Mesothelial cell of epicardium (in vitro differentiated cells): ENCODE measurements at places on chromosomes 3 and 15. TPM values are rescaled to one million over a fixed set of nuclear protein-coding genes. Genes with fewer than 3 reads are reported as not detected.

The GOLGA6A gene
- 0.20 to 0.94 TPM (median 0.29 TPM) in 3 replicates for total RNA-seq

The SEMA6D gene
- 52.0 to 58.3 TPM (median 54.3 TPM) in 3 replicates for total RNA-seq

The NECTIN3 gene
- 26.1 to 28.3 TPM (median 27.3 TPM) in 3 replicates for total RNA-seq

- H3K27ac ChIP-seq = no peak overlapping the region
- H3K36me3 ChIP-seq = no peaks in the 10 kb centered on the region
- DNase-seq = no peak
- H3K4me1 ChIP-seq = peaks cover 19% of the 10 kb centered on the region
Observed at GRCh38 chr3:142940000-142940399, 23.5 kb downstream of the PAQR9 start.

DNA sequence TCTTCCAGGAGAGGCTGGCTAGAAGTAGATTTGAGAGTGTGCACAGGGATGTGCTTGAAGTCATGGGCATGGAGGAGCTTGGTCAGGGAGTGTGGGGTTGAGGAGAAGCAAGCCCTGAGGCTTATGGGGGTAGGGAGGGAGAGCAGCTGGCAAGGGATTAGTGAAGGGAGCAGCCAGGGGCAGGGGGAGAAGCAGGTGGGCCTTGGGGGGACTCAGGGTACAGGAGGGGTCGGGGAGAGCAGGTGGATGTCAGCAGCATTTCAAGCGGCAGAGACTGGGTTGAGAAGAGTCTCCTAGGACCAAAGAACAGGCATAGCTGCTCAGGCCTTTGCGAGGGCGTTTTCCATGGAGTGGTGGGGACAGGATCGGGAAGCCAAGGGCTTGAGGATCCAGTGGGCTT, 3.4 kb upstream of the LMAN1L start:
- peaks cover 5% of the 10 kb centered on the region for H3K36me3 ChIP-seq
- no peak for DNase-seq
- no peak overlapping the region for H3K4me3 ChIP-seq
- H3K27ac ChIP-seq = no peak overlapping the region

DNA sequence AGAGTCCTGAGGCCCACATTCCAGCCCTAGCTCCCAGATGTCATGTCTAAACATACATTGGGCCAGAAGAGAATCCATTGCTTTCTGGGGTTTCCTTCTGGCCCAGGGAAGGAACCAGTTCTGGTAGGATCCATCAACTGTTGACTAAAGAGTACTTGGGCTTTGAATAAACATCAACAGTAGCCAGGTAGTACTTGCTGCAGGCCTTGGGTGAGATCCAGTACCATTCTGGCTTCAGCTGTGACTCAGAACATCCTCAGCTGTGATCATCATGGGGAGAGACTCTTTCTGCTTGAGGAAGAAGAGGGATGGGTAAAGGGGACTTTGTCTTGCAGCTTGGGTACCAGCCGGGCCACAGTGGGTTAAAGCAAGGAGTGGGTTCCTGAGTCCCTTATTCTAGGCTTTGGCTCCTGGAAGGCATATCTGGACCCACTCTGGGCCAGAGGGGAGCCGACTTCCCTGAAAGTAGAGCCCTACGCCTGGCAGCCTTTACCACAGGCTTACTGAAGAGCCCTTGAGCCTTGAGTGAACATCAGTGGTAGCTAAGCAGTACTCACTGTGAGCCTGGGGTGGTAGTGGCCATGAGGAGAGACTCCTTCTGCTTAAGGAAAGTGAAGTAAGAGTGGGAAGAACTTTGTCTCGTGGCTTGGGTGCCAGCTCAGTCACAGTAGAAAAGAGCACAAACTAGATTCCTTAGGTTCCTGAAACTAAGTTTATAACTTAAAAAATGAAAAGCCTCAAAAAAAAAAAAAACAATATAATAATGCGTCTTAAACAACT, 128.3 kb downstream of the GOLIM4 start:
- H3K27me3 ChIP-seq = no peaks in the 10 kb centered on the region
- no peaks in the 10 kb centered on the region for H3K36me3 ChIP-seq
- DNase-seq = no peak
- H3K4me1 ChIP-seq = peaks cover 3% of the 10 kb centered on the region

- H3K36me3 ChIP-seq = no peaks in the 10 kb centered on the region
- no peak overlapping the region for H3K27ac ChIP-seq
- peaks cover 10% of the 10 kb centered on the region for H3K27me3 ChIP-seq
- DNase-seq = no peak
- H3K4me3 ChIP-seq = no peak overlapping the region
Observed at GRCh38 chr3:17033516-17034168, 148.9 kb downstream of the PLCL2 start.

The C3orf85 gene
- not detected in 3 replicates for total RNA-seq

DNA sequence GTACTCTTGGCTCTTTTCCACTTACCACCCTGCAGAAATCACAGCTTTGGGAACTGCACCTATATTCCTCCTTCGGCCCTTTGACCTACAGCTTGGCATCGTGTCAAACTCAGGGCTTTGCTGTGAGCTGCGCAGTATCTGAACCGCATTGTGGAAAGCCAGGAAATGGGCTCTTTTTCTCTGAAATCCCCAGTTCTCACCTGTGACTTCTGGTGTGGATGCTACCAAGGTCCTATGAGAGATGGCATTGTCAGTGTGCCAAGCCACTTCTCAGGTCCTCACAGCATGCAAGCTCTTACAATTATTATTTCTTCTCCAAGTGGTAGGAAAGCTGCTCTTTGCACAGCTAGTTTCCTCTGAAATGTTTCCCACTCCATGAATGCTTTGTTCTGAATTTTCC, 450.6 kb upstream of the TBL1XR1 start:
- DNase-seq = no peak
- H3K4me3 ChIP-seq = no peak overlapping the region
- no peaks in the 10 kb centered on the region for H3K36me3 ChIP-seq
- no peaks in the 10 kb centered on the region for H3K27me3 ChIP-seq

The RTP4 gene
- total RNA-seq = 0.75 to 1.1 TPM (median 0.83 TPM) in 3 replicates

The CEMIP gene
- total RNA-seq = 0.70 to 1.2 TPM (median 0.83 TPM) in 3 replicates

- peaks cover 15% of the 10 kb centered on the region for H3K36me3 ChIP-seq
- H3K27ac ChIP-seq = no peak overlapping the region
- H3K4me1 ChIP-seq = no peaks in the 10 kb centered on the region
- no peak overlapping the region for H3K4me3 ChIP-seq
Observed at GRCh38 chr15:48413304-48413703, 82.1 kb downstream of the DUT start.

The CMSS1 gene
- total RNA-seq = 30.0 to 34.0 TPM (median 33.7 TPM) in 3 replicates

The TNFSF10 gene
- total RNA-seq = 1.2 to 2.3 TPM (median 1.7 TPM) in 3 replicates

DNA sequence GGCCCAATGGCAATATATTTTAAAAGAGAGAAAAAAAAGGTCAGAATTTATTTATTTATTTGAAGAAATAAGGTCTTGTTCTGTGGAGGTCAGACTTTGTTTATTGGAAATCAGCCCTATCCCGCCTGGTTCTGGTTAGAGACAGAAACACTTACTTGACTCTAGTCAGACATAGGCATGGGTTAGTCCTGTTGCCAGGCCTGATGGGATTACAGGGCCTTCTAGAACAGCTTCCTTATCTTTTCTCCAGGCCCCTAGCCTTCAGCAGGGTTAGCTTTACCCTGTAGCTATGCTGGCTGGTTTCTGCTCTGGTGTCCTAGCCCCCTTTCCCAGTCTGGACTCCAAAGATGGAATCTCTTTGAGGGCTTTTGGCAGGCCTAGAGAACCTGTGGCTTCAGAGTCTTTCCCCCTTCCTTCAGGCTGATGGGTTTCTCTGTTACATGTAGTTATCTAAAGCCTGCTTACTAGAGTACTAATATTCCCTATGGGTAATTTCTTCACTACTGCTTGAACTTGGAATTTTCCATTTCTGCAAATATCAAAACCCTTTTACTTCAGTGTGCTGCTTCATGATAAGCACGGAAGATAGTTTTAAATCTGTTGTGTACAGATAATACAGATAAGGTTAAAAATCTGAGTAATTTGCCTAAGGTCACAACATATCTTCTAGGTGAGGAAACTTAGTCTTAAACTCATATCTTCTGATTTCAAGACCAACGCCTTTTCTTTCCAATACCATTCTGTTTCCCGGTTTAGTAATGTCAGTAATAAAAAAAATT, 10.6 kb downstream of the IREB2 start:
- H3K4me1 ChIP-seq = peaks cover 43% of the 10 kb centered on the region
- peak overlapping the region; percentile 89 for H3K27ac ChIP-seq
- no peaks in the 10 kb centered on the region for H3K27me3 ChIP-seq

GRCh38 chr3:100226712-100227429, 33.9 kb upstream of the TBC1D23 start:
- peaks cover 7% of the 10 kb centered on the region for H3K4me1 ChIP-seq
- no peak for DNase-seq
- H3K36me3 ChIP-seq = no peaks in the 10 kb centered on the region
- no peaks in the 10 kb centered on the region for H3K27me3 ChIP-seq
- no peak overlapping the region for H3K4me3 ChIP-seq
- no peak overlapping the region for H3K27ac ChIP-seq

The AGBL1 gene
- total RNA-seq = 0.05 TPM in 1 of 3 replicates, not detected in the others

DNA sequence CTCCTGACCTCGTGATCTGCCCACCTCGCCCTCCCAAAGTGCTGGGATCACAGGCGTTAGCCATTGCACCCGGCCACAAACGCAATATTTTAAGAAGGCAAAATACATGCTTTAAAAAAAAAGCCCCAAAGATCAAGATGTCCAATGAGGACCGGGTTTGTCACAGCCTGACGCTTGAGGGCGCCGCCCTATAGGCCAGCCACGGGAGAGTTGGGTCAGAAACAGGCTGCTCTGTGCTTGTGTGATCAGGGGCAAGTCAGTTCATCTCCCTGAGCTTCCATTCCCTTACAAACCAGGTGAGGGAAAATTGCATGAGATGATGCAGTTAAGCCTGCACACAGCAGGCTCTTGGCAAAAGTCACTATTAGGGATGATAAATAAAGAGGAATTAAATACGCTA, 23.9 kb downstream of the FAM174B start:
- DNase-seq = no peak
- no peak overlapping the region for H3K4me3 ChIP-seq
- no peak overlapping the region for H3K27ac ChIP-seq

GRCh38 chr15:74497584-74497983, 36.6 kb upstream of the UBL7 start:
- no peak overlapping the region for H3K27ac ChIP-seq
- no peaks in the 10 kb centered on the region for H3K27me3 ChIP-seq
- no peaks in the 10 kb centered on the region for H3K36me3 ChIP-seq
- no peak for DNase-seq

- H3K27me3 ChIP-seq = no peaks in the 10 kb centered on the region
- peaks cover 8% of the 10 kb centered on the region for H3K4me1 ChIP-seq
- no peak overlapping the region for H3K4me3 ChIP-seq
- DNase-seq = no peak
- peak overlapping the region; percentile 19 for H3K27ac ChIP-seq
Observed at GRCh38 chr15:100247228-100248225, 94.2 kb downstream of the ADAMTS17 start.

The LMAN1L gene
- total RNA-seq = 0.16 to 0.65 TPM (median 0.35 TPM) in 3 replicates

The TICRR gene
- 9.1 to 10.2 TPM (median 9.9 TPM) in 3 replicates for total RNA-seq

The FAM162A gene
- total RNA-seq = 50.8 to 52.8 TPM (median 51.2 TPM) in 3 replicates

- DNase-seq = no peak
- H3K27ac ChIP-seq = no peak overlapping the region
- H3K27me3 ChIP-seq = peaks cover 74% of the 10 kb centered on the region
- H3K4me3 ChIP-seq = no peak overlapping the region
- H3K4me1 ChIP-seq = no peaks in the 10 kb centered on the region
- no peaks in the 10 kb centered on the region for H3K36me3 ChIP-seq
Observed at GRCh38 chr3:43857361-43858293, 166.9 kb downstream of the ABHD5 start.

DNA sequence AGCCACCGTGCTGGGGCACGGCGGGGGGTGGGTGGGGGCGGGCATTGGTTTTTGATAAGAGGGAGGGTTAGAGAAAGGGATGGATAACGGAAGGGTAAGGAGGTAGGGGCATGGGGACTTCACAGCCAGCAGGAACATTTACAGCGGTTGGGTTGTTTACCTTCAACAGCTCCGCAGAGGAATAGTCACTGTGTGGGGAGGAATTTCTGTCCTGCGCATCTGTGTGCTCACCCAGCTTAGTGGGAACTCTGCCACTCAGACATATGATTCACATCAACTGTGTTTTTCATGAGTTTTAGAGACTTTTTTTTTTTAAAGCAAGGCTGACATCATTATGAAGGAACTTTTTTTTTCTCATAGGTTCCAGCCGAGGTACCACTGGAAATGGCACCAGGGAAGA, 19.6 kb downstream of the CHRD start:
- H3K27me3 ChIP-seq = peaks cover 26% of the 10 kb centered on the region
- H3K27ac ChIP-seq = no peak overlapping the region
- H3K36me3 ChIP-seq = no peaks in the 10 kb centered on the region
- DNase-seq = no peak
- peaks cover 3% of the 10 kb centered on the region for H3K4me1 ChIP-seq

DNA sequence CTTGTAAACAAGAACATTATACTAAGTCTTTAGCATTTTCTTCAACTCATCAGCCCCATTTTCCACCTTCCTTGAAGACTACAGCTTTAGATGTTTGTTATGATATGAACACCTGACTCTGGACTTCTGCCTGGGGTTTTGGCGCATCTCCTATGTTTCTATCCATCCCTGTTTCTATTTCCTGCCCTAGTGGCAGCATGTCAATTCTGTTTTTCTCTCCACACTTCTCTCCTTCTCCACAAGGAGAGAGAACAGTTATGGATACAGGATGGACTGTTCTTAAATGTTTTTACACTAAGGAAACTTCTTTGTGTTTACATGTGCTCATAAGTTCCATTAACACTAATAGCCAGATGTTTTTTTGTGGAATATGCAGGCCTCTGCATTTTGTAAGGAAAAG, 423.3 kb upstream of the IL12A start:
- H3K4me1 ChIP-seq = peaks cover 12% of the 10 kb centered on the region
- DNase-seq = no peak
- no peaks in the 10 kb centered on the region for H3K36me3 ChIP-seq
- no peak overlapping the region for H3K4me3 ChIP-seq

The LEKR1 gene
- 3.3 to 6.5 TPM (median 3.4 TPM) in 3 replicates for total RNA-seq
